ENCODE measurements at places on chromosomes 11 and 22.
A peak's percentile ranks its signal among the peaks of the same experiment; 100 is the strongest.

DNA sequence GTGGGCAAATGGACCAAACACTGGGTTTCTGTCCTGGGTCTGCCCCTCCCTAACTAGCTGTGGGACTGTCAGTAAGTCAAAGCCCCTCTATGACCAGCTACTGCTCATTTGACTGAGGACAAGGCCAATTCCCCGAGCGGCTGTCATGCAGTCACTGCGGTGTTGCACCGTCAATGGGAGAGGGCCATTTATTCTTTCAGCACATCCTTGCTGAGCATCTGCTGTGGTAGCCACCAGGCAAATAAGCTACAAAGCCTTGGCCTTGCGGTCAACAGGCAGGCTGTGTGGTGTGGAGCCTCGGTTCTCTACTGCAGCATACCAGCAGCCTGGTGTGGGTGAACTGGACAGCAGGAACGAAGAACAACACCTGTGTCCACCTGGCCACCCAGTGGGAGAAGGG, 25.8 kb upstream of the SERPIND1 start:
- DNase-seq: no peak

GRCh38 chr11:37298173-37298572, 700.1 kb upstream of the RAG2 start:
- DNase-seq: no peak

GRCh38 chr11:35380603-35381002, 38.8 kb downstream of the SLC1A2 start:
- DNase-seq: no peak

DNA sequence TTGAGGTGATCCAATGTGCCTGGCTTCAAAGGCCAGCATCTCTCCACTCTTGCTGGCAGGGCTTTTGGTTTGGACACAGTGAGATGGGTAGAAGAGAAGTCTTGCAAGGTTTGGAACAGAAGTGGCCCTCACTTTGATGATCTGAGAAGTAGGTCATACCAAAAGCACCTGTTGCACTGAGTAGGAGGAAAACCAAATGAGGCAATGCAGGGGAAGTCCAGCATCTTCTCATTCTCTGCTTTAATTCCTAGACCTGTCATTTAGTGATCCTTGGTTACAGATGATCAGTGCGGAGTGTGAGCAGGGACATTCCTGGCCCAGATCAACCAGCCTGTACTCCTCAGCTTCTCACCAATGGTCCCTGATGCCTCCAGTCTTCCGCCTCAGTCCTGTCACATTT, 990.5 kb downstream of the OPCML start:
- DNase-seq: no peak

DNA sequence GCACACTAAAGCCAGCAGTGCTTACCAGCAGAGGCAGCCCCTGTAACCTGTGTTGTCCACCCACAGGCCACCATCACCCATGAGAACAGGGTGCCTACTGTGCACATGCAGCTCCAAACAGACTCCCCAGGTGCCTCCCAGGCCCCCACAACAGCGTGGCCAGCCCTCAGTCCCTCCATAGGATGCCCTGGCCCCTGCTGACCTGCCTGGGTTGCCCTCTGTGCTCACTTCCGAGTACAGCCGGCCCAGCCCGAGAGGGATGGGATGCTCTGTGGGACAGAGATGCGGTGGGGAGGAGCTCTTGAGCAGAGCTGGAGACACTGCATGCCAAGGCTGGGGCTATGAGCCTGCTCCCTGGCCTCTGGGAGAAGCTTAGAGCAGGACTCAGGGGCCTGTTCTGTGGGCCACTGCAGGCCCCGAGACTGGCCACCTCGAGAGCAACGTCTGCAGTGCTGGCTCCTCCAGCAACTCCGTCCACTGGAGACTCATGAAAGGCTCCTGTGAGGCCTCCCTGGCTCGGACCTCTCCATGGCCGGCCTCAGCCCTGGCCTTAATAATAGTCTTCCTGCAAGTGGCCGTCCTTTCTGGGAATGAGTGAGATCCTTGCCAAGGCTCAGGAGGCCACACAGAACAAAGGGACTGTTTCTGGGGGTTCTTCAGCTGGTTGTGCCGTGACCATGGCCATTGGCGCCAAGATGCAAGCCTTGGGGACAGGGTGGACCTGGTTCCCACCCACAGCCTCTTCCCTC, 27.0 kb downstream of the FADS2 start:
- no peak for DNase-seq

DNA sequence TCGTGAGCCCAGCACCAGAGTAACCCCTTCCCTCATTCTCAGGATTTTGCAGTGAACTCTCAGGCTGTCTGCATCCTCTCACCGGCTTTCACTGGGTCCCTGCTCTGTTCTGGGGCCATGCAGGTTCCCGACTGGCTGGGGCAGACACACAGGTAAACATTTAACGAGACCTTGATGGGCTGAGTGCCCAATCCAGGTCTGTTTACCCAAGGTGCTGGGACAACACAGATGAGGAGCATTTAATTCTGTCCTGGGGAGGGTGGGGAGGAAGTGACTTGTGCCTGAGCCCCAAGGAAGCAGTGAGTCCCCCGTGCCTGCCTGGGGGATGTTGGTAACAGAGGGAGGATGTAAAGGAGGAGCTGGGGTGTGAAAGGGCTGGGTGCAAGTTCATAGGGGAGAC, 4.4 kb downstream of the BIK start:
- no peak for DNase-seq

DNA sequence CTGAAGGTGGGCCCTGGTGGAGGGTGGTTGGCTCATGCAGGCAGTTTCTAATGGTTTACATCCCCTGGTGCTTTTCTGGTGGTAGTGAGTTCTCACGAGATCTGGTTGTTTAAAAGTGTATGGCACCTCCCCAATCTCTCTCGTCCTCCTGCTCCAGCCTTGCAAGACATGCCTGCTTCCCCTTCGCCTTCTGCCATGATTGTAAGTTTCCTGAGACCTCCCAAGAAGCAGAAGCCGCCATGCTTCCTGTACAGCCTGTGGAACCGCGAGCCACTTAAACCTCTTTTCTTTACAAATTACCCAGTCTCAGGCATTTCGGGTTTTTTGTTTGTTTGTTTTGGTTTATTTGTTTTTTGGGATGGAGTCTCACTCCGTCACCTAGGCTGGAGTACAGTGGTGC, 173.2 kb downstream of the MN1 start:
- no peak for DNase-seq

DNA sequence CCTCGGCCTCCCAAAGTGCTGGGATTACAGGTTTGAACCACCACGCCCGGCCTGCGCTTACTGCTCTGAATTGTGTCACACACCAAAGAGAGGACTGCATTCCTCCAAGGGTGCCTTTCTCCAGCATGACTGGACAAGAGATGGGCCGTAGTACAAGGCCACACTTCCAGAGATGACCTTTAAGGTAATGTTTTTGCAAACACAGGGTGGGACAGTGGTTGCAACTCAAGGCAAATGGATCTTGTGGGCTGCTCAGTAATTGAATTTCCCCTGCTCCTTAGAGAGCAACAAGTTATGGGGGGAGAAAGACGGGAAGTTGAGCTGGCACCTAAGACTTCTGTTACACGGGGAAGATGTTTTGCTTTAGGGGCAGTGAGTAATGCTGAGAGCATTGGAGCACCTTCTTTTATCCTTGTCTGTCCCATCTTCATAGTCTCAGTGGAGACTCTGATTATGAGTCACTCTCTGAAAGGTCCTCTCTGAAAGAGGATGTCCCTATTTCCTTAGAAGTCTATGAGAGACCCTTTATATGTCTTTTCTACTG, 66.3 kb downstream of the C11orf91 start:
- DNase-seq: no peak

DNA sequence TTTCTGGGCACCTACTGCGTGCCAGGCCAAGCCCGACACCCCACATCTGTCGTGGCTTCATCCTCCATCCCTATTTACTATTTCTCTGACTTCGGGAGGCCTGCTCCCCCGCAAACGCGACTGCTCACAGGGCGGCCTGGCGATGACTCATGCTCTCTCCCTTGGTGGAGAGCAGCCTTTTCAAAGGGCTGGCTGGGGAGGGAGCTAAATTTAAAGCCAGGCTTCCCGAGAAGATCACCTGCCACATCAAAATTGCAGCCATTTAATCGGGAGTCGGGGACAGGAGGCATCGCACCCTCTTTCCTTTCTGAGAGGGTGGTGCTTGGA, 24.9 kb upstream of the SHISAL1 start:
- no peak for DNase-seq

DNA sequence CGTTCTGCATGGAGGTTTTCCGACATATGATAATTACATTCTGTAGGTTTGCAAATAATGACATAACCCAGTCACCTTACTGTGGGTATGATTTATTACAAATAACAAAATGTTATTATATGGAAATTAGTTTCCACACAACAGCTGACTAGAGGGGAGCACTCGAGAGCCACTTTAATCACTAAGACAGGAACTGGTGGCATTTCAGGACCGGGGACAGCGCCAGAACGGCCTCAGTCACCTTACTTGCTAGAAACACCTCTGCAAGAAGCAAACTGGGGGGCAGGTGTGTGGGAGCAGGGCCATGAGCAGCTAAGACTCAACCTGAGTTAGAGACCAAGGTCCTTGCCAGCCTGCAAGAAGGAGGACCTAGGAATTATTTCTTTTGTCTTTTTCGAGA, 199.9 kb downstream of the DSCAML1 start:
- peak; percentile 59 for DNase-seq

DNA sequence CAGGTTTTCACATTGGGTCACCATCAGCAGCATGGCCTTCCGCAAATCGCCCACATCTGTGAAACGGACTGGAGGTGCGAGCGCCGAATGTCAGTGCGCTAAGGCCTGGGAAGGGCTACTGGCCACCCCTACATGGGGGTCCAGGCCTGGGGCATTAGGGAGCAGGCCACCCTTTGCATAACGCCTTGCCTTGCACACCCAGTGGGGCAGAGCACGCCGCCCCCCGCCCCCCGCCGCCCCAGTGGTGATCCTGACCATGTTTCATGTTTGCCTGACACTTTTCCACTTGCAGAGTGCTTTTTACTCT, 2.6 kb downstream of the GRK2 start:
- DNase-seq: no peak

- DNase-seq: no peak
Measured at GRCh38 chr11:115525531-115526006, 21.4 kb upstream of the CADM1 start.

DNA sequence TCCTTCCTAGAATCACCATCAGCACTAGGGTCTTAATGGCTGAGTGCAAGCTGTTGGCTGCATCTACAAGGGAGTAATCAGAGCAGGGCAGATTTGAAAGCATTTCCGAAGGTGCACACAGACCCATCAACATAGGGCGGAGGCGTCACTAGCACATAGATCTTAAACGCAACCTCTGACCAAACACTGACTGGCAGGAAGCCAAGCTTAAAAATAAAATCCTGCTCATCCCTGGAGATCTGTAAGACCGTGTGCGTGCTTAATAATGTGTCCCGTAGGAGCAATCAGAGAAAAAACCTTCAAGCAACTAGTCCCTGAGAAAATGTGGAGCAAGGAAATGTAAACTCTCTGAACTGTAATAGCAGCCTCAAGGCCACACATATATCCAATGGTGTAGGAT, 470.5 kb downstream of the ETS1 start:
- DNase-seq: no peak

DNA sequence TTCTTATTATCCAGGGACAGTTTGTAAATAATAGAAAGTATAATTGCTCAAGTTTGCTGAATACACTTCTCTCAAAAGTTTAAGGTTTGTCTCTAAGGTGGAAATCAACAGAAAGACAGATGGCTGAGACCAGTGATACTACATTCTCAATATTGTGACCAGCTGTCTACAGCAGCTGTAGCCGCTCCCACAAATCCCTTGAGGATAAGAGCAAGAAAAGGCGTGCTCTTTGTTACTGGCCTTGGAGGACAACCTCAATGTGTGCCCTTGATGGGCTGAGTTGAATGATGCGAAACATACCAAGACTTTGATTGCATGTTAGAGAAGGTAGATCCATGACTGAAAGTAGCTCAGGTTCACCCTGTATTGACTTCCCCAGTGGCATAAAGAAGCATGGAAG, 6.1 kb downstream of the OR6M1 start:
- no peak for DNase-seq

- DNase-seq: no peak
Measured at GRCh38 chr22:31937341-31937740, 7.0 kb upstream of the YWHAH start.

GRCh38 chr22:45547731-45548130, 45.0 kb downstream of the FBLN1 start:
- DNase-seq: no peak

DNA sequence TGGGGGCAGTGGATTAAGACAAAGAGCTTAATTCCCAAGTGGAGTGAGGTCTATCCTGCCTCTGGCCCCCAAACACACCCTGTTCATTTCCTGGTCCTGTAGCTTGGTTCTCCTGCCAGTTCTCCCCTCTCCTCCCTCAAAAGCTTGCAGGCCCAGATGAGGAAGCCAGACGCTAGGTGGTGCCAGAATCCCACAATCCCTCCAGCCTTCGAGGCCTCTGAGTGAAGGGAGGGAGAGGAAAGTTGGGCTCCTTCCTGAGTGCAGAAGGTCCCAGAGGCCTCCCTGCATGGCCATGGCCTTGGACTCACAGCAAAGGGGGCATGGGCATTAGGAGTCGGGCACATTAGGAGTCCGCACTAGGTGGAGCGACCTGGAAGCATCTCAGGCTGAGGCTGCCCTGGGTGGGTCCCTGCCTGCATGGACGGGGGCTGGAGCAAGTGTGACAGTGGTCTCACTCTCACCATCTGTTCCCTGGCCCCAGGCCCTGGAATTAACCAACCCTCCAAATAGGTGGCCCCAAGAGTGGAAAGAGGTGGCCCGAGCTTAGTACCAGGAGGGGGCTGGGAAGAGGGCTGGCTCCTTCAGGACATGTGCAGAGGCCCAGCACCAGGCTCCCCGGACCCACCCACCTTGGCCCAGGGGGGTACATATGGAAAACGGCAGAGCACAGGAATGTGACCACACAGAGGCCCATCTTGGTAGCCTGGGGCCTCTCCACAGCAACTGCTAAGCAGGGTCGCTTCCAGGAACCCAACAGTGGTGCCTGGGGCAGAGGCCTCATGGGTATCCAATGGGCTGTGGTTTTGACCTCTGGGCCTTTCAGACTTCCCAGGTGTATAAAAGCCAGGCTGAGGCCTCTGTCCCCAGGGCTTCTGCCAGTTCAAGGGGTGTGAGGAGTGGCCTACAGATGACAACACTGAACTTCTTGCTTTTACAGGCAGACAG, 5.2 kb downstream of the FXYD2 start:
- DNase-seq: no peak

- no peak for DNase-seq
Measured at GRCh38 chr11:36566407-36567053, 1.3 kb upstream of the RAG1 start.

DNA sequence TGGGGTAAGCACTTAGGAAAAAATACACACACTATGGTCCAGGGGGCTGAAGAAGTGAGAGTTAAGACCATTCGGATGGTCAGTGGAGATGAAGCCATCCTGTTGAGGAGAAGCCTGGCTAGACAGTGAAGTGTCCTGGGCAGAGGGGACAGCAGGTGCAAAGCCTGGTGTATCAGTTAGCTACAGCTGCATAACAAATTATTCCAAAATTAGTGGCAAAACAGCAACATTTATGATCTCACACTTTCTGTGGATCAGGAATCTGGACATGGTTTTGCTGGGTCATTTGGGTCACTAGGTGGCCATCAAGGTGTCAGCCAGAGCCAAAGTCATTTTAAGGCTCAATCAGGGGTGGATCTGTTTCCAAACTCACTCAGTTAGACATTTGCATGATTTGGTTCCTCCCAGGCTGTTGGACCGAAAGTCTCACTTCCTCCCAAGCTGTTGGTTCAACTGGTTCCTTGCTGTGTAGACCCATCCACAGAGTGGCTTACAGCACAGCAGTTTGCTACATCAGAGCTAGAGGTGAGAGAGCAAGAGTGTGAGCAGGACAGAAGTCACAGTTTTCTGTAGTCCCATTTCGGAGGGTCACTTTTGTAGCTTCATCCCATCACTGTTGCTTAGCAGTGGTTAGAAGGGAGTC, 80.1 kb upstream of the ALX4 start:
- no peak for DNase-seq

GRCh38 chr11:1060852-1061616, 13.6 kb upstream of the MUC2 start:
- DNase-seq: no peak

Data from stimulated activated CD4-positive, alpha-beta T cell treated with anti-CD3 and anti-CD28 coated beads, Interleukin-2, amount 100 ng/mL, for 24 hours (primary cell).